ENCODE measurements at places on chromosomes 11 and 22.

GRCh38 chr11:66465373-66466224, 1.1 kb upstream of the PELI3 start:
- no peak for DNase-seq

- peak; percentile 30 for DNase-seq
Measured at GRCh38 chr11:78138694-78139421, 568 bp downstream of the ALG8 start.

- DNase-seq, result no peak
Measured at GRCh38 chr11:79321263-79321662, 119.6 kb downstream of the TENM4 start.

GRCh38 chr22:35315855-35316745, 16.4 kb downstream of the TOM1 start:
- DNase-seq, result no peak

- no peak for DNase-seq
Measured at GRCh38 chr11:6307876-6308275, 12.4 kb downstream of the CAVIN3 start.

GRCh38 chr11:113613619-113614018, 92.5 kb downstream of the TMPRSS5 start:
- DNase-seq, result no peak

DNA sequence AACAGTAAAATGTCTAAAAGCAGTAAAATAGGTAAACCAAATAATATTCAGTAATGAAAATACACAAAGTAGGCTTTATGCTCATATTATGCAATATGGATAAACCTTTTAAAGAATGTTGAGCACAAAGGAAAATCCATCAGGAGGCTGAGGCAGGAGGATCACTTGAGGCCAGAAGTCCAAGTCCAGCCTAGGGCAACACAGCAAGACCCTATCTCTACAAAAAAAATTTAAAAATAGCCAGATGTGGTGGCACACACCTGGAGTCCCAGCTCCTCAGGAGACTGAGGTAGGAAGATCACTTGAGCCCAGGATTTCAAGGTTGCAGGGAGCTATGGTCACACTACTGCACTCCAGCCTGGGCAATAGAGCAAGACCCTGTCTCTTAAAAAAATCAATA, 17.7 kb upstream of the LMO2 start:
- no peak for DNase-seq

GRCh38 chr22:20566420-20567260, 59.2 kb downstream of the MED15 start:
- no peak for DNase-seq

- DNase-seq, result no peak
Measured at GRCh38 chr11:120959189-120959588, 64.7 kb upstream of the TBCEL start.

DNA sequence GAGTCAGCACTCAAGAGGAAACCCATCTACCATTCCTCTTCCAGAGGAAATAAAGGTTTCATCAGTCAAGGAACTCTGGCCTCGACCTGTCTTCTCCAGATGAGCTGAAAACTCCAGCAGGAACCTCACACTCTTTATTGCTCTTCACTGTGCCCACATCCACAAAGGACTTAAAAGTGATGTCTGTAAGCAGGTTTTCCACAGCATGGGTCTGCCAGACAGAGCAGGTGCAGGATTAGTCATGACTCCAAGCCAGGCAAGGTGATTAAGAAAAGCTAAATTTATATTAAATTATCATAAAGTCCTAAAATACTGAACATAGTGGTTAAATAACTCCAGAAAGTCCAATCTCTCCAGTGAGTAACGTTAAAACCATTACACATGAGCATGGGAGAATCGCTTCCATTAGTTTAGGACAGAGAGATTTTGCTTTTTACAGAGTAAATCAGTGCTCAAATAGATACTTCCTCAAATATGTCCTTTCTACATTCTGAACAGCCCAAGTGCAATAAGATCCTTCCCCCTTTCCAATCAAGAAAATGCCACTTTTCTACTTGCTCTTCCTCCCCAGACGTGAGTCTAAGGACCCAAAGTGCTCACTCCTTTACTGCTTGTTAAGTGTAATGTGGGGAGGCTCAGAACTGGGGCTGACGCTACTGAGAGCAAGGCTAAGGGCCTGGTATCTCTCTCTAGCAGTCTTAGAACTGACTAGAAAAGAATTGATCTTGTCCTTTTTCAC, 10.7 kb upstream of the CKAP5 start:
- DNase-seq, result no peak

GRCh38 chr11:73070653-73071052, 71.5 kb downstream of the FCHSD2 start:
- no peak for DNase-seq

DNA sequence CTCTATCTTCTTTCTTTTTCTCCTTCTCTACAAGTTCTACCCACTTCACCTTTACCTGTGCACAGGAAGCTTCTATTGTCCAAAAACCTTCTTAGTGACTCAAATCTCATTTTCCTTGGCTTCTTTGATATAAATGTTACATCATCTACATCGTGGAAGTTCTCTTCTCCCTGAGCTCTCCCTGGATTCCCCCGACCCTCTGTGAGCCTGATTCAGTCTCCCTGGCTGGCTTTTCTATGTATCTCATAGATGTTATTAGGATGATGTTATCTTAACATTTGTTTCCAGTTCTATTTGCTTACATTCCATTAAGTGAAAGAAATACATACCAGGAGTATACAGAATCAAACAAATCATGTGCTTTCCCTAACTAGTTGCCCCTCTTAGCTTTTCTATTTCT, 235.8 kb upstream of the PITPNB start:
- no peak for DNase-seq

DNA sequence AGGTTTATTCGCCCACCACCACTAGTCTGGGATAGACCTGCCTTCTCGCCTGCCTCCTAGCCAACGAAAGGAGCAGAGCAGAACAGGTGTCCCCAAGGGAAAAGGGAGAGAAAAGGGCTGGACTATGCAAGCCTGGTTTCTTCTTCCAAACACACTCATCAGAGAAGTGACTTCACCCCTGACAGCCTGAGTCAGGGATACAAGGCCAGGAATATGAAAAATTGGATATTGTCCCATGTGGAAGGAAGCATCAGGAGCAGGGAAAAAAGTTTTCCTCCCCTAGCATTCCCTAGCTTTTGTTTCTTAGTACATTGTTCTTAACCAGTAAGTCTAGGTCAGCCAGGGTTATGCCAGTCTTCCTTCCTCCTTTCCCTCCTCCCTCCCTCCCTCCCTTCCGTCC, 56.9 kb upstream of the TNRC6B start:
- DNase-seq, result no peak

DNA sequence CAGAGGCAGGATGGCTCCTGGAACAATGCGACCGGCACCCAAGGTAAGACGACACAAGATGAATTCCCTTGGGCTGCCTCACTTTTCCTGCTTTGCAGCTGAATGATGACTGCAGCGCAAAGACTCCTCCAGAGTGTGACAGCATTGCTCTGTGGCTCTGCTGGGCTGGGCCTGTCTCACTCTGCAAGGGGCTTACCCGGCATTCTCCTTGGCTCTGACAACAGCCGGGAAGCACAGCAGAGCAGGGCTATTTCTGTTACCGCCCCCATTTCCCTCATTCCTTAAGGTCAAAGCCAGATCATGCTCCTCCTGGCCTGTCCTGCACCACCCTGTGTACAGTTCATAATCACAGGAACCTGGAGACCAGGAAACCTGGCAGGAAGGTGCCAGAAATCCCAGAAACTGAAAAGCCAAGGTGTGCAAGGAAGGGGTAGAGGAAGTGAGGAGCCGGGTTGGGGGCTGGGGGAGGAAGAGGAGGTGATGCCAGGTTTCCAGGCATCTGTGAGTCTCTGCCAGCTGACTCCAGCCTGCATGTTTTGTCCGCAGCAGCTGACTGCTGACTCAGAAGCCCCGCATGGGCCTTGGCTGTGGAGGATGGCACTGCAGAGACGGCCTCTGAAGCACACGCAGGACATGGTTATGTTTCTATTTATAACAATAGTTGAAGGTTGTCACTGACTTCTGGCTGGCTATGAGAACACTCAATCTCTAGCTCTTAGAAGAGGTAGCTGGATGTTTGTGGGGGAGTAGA, 113.6 kb downstream of the MICAL3 start:
- DNase-seq, result peak; percentile 61

DNA sequence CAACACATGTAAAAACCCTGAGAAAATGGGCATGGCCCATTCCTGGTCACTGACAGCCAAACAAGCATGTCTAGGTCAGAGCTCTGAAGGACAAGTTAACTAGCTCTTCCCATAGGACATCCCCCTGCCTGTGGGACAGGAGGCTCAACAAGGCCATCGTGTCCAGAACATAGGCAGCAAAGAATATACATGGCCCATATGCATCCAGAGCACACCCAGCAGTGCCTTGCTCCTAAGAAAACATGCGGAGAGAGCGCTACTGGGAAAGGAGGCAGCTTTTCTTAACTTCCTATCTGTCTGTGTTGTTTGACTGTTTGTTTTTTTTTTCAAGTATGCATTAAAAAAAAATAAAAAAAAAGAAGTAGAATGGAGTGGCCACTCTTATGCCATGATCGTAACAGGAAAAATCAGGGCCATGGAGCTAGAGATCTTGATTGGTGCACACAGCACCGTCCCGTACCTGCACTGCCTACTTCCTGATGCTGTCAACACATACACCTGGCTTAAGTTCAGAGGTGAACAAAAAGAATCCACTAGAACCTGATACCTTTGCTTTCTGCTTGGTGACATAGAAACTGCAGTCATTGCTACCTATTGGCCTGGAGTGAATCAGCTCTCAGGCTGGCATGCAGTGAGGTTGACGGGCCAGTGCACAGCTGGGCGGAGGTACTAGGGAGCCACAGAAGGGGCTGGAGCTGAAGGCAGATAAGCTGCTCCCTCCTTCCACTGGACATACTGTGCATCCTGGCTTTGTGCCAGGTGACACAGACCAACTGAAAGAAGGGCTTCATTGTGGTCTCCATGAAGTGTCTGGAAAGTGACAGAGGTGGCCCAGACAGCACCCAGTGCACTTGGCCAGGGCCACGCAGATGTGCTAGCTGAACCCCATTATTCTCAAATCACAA, 11.9 kb downstream of the UFD1 start:
- no peak for DNase-seq

- no peak for DNase-seq
Measured at GRCh38 chr11:23903044-23903704, 593.7 kb upstream of the LUZP2 start.

GRCh38 chr11:85299258-85299942, 327.7 kb downstream of the DLG2 start:
- no peak for DNase-seq

- no peak for DNase-seq
Measured at GRCh38 chr11:129281471-129282415, 89.6 kb upstream of the ARHGAP32 start.

- no peak for DNase-seq
Measured at GRCh38 chr11:37770145-37770544, 1172.1 kb upstream of the RAG2 start.

DNA sequence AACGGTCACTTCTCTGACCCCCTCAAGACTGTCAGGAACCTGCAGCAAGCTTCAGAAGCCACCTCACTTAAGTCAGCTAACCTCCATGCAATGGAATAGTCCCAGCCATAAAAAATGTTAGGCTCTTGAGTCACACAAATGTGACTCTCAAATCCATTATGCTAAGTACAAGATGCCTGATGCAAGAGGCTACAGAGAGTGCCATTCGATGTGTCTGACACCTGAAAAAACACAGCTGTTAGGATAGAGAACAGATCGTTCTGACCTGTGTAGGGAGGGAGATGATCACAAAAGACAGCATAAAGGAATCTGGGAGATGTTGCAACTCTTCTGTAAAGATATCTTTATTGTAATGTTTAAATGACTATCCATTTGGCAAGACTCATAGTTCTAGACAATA, 712.4 kb downstream of the TBC1D22A start:
- DNase-seq, result no peak

DNA sequence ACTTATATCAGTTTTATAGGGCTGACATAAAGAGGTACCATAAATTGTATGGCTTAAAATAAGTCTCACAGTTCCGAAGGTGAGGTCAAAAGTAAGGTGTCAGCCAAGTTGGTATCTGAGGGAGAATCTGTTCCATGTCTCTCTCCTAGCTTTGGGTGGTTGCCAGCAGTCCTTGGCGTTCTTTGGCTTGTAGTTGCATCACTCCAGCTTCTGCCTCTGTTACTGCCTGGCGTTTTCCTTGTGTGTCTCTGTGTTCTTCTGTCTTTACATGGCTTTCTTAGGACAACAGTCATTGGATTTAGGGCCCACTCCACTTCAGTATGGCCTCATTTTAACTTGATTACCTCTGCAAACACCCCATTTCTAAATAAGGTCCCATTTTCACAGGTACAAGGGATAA, 16.7 kb downstream of the MMP7 start:
- DNase-seq, result no peak

- no peak for DNase-seq
Measured at GRCh38 chr11:19191530-19192169, 10.1 kb downstream of the CSRP3 start.

- no peak for DNase-seq
Measured at GRCh38 chr11:63770763-63771162, 2.2 kb upstream of the ZFTA start.

- DNase-seq, result no peak
Measured at GRCh38 chr11:225734-226453, 10.2 kb downstream of the SIRT3 start.

DNA sequence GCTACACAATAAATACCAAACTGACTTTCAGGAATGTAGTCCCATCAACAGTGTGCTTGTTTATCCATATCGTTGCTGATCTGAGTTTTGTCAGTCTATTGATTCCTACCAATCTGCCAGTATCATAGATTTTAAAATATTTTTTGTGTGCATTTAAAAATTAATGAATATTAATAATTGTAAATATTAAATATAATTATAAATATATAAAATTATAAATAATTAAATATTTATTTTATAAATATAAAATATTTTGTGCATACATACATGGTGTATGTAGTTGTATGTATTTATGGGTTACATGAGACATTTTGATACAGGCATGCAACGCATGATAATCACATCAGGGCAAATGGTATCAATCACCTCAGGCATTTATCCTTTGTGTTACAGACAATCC, 53.6 kb downstream of the CUL5 start:
- DNase-seq, result no peak

GRCh38 chr11:86497310-86497709, 122.6 kb downstream of the CCDC81 start:
- no peak for DNase-seq

Data from HEK293T (cell line).